ENCODE measurements at places on chromosomes 7 and 10.

DNA sequence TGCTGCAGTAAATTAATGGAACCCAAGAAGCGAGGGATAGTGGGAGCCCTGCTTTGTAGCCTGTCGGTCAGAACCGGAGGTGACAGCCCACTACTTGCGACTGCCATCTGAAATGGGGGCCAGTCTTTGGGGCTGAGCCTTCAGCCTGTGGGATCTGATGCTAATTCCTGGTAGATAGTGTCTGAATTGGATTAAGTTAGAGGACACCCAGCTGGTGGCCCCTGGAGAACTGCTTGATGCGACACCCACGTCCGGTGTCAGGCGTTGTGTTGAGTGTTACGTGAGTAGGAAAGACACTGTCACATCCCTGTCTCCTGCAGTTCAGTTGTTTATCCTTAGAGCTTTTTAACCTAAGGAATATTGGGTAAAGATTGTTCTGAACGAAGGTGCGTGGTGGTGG lies 5.0 kb downstream of the EIF3B start:
- no peak for DNase-seq

DNA sequence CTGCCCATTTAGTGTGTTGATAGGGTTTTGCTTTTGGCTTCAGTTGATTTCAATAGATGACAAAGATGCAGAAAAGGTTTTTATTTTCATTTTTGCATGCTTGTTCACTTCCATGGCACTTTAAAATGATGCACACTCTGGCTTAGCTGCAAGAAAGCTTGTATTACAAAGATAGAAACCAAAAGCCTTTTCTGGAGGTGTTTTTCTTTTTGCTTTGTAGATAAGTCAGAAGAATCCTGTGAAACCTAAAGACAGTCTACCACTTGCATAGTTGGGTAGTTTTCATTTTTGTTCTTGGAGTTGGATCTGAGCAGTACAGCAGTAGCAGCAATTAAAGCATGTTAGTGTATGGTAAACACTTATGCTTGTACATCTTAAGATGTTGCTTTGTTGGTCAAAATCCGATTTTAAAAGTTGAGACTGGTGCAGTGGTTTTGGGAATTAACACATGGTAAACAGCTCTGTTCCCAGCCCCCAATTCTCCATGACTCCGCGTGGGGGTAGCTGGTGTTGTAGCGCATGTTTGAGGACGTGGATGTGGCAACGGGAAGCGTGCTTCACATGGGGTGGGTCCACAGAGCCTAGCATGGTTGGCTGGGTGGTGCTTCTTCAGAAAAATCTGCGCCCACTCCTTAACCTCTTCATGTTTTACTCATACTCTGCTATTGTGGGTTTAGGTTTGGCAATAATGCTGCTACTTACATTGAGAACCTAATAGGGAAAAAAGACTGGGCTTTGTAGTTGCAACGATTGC lies 19.8 kb downstream of the CCNY start:
- DNase-seq = no peak

DNA sequence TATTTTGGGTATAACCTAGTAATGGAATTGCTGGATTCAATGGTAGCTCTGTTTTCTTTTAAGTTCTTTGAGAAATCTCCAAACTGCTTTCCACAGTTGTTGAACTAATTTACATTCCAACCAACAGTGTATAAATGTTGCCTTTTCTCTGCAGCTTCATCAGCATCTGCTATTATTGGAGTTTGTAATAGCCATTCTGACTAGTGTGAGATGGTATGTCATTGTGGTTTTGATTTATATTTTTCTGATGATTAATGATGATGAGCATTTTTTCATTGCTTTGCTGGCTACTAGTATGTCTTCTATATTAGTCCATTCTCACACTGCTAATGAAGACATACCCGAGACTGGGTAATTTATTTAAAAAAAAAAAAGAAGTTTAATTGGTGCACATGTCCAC lies 248.6 kb upstream of the MAGI2 start:
- no peak for DNase-seq

- DNase-seq = no peak
Observed at GRCh38 chr10:17585016-17585415, 32.2 kb downstream of the HACD1 start.

- DNase-seq = no peak
Observed at GRCh38 chr10:28479425-28479865, 53.5 kb upstream of the WAC start.

- no peak for DNase-seq
Observed at GRCh38 chr10:31146491-31147209, 115.0 kb upstream of the ZNF438 start.

GRCh38 chr10:8069627-8070026 lies 15.1 kb downstream of the GATA3 start:
- no peak for DNase-seq

DNA sequence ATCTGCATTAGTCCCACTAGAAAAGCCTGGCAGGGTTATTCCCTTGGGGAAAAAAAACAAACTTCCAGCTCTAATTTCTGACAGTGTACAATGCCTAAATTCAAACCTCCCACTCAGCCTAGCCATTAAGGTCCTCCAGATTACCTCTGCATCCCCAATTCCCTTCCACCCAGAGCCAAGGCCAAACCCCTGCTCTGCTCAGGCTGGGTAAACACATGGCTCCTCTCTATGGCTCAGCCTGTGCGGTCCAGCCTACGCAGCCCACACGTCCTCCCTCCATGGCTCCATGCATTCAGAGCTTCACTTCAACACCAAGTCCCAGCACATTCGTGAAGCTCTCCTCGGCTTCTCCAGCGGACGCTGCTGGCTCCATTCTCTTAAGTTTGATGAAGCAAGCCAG lies 5.2 kb downstream of the DLG5 start:
- no peak for DNase-seq

- no peak for DNase-seq
Observed at GRCh38 chr10:49164559-49165188, 23.5 kb downstream of the TMEM273 start.

- no peak for DNase-seq
Observed at GRCh38 chr7:81159402-81159801, 240.6 kb upstream of the SEMA3C start.

GRCh38 chr7:36473454-36474282 lies 84.0 kb downstream of the ANLN start:
- DNase-seq = no peak

GRCh38 chr10:11546581-11546980 lies 64.9 kb downstream of the USP6NL start:
- DNase-seq = no peak

DNA sequence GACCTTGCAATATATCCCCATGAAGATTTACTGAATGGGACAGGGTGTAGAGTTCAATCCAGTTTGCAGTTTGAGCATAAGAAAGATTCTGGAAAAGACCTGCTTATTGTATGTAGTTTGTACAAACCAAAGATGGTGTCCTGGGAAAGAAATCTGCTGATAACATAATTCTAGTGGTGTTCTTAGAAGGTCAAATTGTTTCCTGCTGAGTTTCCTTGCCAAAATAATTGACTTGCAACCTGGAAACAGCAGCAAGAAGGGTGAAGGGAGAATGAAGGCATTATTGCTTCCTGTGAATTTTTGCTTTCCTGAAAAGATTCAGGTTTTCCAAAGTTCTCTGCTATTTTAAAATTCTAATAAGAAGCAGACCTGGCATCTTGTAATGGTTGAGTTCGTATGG lies 222.9 kb downstream of the KIF20B start:
- DNase-seq = no peak

DNA sequence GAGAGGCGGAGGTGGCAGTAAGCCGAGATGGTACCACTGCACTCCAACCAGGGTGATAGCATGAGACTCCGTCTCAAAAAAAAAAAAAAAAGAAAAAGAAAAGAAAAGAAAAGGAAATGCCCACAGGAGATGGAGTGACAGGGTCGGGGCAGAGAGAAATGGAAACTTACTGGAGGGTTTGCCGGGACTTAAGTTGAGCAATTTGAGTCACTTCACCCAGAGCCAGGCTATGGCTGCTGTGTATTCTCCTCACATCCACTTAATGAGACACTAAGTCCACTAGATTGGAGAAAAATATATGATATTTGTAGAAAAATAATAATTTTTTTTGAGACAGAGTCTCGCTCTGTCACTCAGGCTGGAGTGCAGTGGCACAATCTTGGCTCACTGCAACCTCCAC lies 4.6 kb upstream of the PFKFB3 start:
- no peak for DNase-seq

- DNase-seq = no peak
Observed at GRCh38 chr7:81676813-81677212, 93.0 kb downstream of the HGF start.

- no peak for DNase-seq
Observed at GRCh38 chr10:51144161-51144781, 70.0 kb downstream of the PRKG1 start.

- DNase-seq = no peak
Observed at GRCh38 chr10:103635580-103635979, 142.1 kb downstream of the NEURL1 start.

- DNase-seq = no peak
Observed at GRCh38 chr7:70602117-70602516, 529.8 kb upstream of the GALNT17 start.

DNA sequence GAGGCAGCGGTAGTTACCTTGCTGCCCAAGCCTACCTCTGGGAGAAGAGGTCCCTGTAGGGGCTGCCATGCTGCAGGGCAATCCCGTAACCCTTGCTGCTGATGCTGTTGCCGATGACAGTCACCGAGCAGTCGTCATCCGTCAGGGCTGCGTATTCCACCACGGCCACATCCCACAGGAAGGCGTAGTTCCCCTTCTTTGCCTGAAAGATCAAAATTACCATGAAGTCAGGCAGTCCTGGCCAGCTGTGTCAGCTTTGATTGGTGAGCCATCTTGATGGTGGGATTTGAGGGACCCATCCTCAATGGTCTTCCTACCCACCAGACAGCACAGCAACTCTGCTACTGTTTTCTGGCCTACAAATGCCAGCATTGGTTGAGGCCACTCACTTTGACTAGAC lies 746.8 kb downstream of the GRID1 start:
- no peak for DNase-seq

DNA sequence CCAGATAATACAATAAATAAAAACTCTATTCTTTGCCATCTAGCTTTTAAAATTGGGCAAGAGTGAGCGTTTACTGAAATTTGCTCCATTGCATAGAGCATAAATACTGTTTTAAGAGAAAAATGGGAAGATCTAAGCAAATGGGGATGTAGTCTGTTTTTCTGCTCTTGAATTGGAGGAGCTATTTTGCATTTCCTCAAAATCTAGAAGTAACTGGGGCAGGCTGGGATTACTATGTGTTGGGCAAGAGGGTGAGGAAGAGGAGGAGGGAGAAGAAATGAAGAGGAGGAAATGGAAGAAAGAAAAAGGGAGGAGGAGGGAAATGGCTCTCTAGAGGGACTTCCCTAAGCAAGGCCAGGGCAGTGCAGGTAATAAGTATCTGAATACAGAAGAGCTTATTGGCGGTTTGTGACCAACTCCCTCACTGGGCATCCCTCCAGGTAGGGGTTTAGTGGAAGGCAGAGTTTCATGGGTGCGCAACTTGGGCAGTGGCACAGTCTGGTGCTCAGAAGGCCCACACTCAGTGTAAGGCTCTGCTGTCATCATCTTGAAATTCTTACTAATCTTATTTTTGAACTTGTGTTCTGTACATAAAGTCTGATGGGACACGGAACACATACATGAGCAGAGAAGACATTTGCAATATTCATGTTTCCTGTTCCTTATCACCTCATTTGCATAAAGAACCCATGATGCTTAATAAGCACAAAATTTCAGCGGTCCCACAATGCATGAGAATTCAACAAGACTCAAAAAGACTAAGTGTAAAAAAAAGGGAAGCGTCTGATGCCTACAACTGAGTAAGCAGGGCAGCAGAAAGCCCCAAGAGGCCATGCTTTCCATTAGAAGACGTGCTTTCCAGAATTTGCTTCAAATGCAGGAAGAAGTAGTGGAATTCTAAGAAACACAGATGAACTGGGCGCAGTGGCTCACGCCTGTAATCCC lies 116.9 kb downstream of the EVX1 start:
- DNase-seq = no peak

DNA sequence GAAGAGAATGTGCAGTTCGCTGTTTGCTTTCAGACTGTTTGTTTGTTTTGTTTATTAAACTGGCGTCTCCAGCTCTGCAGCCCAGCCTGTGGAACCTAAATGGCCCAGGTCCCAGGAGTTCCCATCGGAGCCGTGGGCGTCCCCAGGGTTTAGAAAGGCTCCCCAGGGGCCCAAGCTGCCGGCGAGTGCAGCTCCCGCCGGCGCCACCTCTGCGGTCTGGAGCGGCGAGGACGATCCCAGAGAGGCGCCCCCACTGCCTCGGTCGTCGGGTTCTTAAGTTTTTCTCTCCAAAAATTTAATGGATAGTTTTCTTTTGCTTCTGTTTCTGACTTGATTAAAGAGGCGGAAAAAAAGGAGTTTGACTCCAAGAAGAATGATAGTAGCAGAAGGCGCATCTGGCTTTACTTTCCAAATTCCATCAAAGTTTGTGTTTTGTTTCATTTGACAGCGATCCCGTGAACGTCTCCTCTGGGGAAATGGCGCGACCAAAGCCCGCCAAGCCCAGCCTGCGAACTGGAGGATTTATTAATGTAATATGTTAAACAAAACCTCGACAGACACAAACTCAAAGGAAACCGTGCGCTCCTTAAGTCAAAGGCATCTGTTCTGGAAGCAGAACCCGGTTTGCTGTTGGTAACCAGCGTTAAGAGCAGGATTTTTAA lies 718 bp upstream of the FZD1 start:
- DNase-seq = no peak

DNA sequence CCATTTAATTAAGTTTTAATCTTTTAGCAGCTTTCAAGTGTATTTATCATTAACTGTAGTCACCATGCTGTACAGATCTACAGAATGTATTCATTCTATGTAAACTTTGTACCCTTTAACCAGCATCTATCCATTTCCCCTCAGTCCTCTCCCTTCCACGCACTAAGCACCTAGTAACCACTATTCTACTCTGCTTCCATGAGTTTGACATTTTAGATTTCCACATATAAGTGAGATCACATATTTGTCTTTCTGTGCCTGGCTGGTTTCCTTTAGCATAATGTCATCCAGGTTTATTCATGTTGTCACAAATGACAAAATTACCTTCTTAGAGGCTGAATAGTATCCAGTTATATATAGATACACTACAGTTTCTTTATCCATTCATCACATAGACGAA lies 79.7 kb downstream of the BTAF1 start:
- no peak for DNase-seq

DNA sequence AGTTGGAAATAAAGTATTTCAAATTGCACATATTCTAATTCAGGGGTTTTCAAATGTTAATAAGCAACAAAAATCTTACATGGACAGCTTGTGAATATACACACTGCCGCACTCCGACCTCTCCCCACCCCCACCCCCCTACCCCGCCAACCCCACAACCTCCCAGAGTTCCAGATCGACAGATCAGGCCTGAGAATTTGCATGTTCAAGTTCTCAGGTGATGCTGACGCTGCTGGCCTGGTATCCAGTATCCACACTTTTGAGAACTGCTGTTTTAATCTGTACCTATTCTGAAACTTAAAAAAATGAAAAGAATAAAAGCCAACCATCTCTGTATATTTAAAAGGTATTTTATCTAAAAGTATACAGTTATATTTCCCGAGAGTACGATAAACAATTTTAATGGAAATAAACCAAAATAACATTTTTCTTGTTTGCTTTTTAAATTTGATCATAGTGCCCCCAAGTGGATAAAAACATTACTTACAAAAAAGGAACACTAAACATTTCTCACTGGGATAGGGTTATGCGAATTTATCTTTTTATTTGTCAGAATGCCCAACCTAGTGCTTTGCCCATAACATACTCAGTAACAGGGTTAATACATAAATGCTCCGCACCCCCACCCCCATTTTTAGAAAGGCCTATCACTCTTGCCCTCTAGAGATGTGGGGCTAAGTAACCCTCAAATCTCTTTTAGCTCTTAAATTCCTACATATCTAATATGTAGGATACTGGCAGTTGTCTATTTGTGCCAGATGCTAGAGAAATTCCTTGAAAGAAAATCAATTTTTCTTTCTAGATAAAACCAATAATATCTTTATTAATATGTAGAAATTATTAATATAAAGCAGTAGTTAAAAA lies 166.3 kb downstream of the RNF133 start:
- no peak for DNase-seq

Measured in stimulated activated CD4-positive, alpha-beta T cell treated with anti-CD3 and anti-CD28 coated beads, Interleukin-15, amount 100 ng/mL, for 1 hour (primary cell).